ENCODE measurements at places on chromosomes 13 and 19.

- peak; percentile 39 for DNase-seq
These were observed 21.4 kb downstream of the WDFY2 start for GRCh38 chr13:51605698-51606097.

DNA sequence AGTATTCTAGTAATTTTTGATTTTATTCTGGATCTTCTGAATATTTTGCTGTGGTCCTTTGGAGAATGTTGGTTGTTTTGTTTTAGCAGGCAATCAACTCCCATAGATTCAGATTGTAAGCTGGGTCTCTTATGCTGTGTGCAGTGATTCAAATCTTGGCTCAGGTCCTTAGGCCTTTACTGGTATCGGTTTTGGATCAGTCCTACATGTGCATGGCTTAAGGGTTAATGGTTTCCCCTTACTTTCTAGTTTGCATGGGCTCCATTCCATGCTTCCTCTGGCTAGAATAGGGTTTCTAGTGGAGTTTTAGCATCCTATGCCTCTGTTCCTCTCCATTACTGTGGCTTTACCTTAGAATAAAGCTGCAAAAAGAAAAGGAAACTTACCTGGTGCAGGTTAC, 16.1 kb downstream of the NDFIP2 start:
- DNase-seq = no peak

DNA sequence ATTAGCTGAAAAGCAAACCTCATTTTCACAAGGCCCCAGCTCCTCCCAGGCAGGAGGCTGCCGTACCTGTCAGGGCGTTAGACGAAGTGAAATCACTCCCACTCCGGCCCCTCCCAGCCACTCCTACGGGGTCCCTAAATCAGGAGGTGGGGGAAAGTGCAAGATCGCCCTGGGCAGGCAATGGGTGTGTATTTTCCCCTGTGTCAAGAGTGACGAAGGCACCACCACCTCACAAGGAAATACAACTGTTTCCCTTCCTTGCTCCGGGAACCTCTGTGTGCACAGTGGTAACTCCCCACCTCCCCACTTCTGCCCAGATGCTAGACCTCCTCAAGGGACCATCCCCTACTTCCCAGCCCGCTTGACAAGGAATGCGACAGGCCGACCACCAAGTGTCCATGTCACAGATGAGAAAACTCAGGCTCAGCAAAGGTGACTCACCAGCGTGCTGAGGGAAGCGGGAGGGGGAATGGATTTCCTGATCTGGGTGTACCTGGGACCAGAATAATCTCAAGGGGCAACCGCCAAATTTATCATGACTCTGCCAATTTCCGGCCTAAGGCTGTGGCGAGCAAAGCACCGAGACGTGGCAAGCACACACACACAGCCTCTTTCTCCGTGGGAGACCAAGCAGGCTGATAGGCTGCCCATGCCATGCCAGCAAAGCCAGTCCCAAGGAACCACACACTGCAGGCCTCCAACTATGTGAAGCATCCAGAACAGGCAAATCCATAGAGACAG, 7.3 kb downstream of the PPP6R1 start:
- DNase-seq = peak; percentile 27

DNA sequence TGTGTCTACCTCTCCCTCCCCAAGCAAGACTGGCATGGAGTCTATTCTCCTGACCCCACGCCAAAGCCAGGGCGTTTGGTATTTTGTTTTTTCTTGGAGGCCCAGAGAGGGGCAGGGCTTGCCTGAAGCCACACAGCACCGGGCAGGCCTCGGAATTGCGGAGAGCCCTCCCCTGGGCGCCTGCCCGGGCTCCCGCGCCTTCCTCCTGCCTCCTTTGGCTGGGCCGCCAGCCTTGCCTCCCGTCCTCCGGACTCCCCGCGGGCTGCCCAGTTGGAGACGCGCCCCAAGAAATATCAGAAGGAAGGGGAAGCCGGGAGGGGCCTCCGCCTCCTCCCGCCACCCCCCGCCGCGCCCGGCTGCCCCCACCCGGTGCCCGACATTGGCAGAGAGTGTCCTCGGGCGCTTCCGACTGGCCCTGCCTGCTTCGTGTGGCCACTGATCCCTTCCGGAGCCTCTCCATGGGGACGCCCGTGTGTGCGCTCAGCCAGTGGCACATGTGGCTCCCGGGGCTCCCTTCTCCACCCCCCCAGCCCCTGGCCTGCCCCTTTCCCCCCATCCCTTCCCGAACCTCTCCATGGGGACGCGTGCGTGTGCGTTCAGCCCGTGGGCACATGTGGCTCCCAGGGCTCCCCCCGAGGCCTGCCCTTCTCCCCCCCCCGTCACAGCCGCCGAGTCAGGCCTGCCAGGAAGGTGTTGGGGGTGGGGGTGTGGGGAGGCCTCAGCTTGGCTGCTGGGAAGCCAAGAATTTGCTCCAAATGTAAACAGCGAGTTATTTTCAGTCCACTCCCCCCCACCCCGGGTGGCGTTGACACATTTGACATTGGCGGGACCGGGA, 37.3 kb downstream of the NFIC start:
- DNase-seq = peak; percentile 98

- peak; percentile 83 for DNase-seq
These were observed 58.3 kb upstream of the CLDN10 start for GRCh38 chr13:95494082-95494681.

- no peak for DNase-seq
These were observed 11.7 kb downstream of the GRIN2D start for GRCh38 chr19:48405010-48405659.

GRCh38 chr13:113902986-113903775, 39.3 kb upstream of the GAS6 start:
- DNase-seq = peak; percentile 68

GRCh38 chr19:35249848-35250711, 1.3 kb downstream of the LSR start:
- no peak for DNase-seq

DNA sequence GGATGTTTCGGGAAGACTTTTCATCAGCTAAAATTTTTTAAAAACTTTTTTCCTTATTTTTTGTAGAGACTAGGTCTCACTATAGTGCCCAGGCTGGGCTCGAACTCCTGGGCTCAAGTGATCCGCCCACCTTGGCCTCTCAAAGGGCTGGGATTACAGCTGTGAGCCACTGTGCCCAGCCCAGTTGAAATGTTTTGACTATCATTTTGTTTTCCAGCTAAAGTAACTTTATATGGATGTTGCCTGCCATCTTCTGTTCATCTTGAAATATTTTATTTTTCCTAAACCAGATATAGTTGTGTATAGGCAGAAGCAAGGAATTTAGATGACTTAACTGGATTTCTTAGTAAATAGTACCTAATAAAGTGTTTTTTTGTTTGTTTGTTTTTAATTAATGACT, 7.0 kb downstream of the CAB39L start:
- DNase-seq = peak; percentile 86

DNA sequence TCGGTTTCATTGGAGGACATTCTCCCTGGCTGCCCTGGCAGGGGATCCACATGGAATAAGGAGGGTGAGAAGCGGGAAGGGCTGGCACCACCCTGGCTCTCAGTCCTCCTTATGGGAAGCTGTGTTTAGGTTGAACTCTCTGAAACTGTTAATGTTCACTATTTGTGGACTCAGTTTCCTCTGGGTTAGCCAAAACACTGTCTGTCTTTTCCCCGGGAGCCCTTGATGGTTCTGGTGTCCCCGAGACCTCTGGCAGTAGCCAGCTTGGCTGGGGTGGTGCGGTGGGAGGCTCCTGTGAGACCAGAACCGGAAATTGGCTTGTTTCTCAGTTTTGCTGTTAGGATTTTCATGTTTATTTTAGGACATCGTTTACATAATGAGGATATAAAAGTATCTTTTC, 48.3 kb upstream of the TEX29 start:
- no peak for DNase-seq

DNA sequence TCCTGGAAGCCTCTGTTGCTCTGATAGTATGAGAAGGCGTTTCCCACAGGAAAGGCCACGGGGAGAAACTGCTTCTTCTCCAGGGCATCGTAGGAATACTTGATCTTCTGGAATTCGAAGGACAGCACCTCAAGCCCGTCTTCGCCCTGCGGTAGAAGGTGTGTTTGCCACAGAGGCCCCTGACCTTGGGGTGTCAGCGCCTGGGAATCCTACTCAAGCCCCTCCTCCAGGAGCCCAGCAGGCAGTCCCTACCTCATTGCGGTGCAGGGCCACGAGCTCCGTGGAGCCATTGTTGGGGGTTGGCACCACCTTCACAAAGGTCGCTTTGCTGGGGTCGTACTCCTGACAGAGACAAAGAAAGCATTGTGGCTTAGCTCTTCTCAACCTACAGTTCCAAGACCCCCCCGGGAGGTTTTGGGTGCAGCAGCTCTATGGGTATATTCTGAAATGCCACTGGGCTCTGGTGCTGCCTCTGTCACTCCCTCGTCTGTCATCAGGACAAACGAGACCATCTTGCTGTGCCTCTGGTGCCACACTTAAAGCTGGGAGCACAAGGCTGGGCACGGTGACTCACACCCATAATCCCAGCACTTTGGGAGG, 3.7 kb downstream of the ATP13A1 start:
- DNase-seq = no peak

- DNase-seq = peak; percentile 75
These were observed 44.1 kb upstream of the RANBP3 start for GRCh38 chr19:6021878-6022569.

DNA sequence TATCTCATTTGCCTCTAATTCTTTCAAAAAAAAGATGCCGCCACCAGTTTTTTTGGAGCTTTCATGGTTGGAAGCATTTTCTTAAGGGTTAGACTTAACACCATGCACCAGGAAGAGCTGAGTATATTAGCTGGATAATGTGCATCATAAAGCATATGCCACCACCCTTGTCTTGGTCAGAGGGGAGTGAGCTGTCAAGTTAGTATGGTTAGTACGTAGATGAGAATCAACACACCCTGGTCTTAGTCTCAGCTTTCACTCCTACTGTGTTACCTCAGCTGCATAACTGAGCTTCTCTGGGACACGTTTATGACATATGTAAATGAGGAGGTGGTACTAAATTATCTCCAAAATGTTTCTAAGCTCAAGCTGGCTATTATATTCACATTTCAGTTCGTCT, 415.6 kb downstream of the DCT start:
- DNase-seq = no peak

- DNase-seq = no peak
These were observed 628 bp upstream of the ZNF813 start for GRCh38 chr19:53466726-53467484.

DNA sequence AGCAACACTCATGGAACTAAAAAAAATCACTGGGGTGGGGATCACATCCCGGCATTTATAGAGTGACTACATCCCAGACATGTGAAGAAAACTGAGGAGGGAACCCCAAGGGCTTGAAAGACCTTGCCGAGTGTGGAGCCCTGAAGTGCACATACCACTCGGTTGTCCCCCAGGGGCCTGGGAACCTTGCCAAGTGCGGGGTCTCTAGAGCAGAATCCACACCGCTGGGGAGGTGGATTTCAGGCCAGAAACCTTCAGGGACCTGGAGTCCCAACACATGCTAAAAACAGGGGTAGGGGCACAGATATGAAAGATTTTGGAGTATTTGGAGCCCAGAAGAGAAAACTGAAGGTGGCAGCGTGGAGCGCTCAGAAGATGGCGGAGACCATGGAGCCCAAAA, 35.2 kb downstream of the ERICH4 start:
- no peak for DNase-seq

- no peak for DNase-seq
These were observed 33.6 kb upstream of the EDNRB start for GRCh38 chr13:77952276-77952675.

DNA sequence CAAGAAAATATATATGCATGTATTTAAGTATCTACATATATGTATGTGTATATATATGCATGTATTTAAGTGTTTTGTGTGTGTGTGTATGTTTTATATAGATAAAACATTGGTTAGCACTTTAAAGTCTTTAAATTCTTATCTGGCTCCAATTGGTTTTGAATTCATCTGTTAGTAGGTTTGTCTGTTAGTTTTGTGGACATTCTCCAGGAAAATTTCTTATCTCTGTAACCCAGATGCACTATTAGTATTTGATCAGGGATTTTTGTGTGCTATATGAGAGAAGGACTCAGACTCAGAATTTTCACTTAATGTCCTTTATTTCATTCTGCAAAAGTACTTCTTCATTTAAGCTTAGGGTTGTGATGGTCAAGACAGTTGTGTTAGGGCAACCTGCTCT, 103.1 kb downstream of the ITGBL1 start:
- no peak for DNase-seq

DNA sequence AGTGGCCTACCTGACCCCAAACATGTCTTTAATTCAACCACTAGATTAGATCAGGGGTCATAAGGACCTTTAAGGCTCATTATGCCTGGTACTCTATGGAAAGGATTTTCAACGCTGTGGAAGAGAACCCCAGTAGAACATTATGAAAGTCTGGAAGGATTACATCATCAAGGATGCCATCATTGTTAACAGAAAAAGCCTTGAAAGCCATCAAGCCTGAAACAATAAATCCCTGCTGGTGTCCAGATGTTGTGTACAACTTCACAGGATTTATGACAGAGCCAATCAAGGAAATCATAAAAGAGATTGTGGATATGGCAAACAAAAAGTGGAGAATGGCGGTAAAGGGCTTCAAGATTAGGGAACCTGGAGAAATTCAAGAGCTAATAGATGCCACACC, 59.7 kb downstream of the NAA16 start:
- no peak for DNase-seq

GRCh38 chr13:64753233-64754000, 2476.7 kb downstream of the PCDH9 start:
- DNase-seq = peak; percentile 69

DNA sequence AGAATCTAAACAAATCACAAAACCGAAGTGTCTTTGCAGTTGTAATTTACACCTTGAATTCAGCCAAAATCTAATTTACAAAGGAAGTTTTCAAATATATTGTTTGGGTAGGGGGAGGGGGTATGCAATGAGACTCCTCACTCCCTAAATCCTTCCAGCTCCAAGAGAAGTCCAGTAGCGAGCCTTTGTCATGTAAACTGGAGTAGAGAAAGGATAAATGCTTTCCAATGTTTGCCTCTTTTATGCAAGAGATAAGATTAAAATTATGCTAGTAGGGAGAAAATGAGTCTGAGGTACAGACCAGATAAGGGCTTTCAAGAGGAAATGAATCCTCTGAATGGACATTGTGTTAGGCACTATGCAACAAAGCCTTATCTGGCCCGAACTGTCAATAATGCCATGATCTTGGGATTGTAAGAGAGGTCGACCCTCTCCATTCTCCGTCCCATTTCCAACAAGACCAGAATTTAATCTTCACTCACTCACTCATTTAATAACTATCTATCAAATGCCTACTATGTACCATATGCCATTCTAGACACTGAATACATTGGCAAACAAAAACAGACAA, 199.2 kb downstream of the LACC1 start:
- no peak for DNase-seq

All from fibroblast of the aortic adventitia (primary cell).